ENCODE measurements at places on chromosomes 13 and 19.

DNA sequence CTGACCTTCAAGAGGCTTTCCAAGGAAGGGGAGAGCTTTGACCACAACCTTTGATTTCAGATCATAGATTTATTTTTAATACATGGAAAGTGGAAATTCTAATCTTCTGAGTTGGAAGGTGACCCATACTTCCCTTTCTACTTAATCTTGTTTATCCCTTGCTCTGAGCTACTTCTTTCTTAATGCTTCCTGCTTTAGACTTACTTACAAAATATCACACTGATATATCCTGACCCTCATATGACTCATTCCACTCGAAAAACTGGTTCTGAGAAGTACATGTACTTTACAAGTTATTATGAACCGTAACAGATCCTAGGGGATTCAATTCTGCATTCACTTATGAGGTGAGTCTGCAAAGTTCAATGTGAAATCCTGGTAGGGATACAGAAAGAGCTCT lies 76.2 kb upstream of the IRS2 start:
- no peak for DNase-seq

GRCh38 chr13:49464085-49464484 lies 20.0 kb downstream of the SETDB2 start:
- DNase-seq, result no peak

- DNase-seq, result no peak
Observed at GRCh38 chr19:45462174-45462573, 5.6 kb upstream of the FOSB start.

- DNase-seq, result no peak
Observed at GRCh38 chr19:45331411-45331810, 8.7 kb upstream of the CKM start.

GRCh38 chr13:101698400-101698799 lies 245.9 kb downstream of the ITGBL1 start:
- DNase-seq, result no peak

- peak; percentile 42 for DNase-seq
Observed at GRCh38 chr19:40549007-40549708, 27.5 kb upstream of the SHKBP1 start.

GRCh38 chr19:40718774-40719391 lies 2.0 kb downstream of the ITPKC start:
- peak; percentile 49 for DNase-seq

DNA sequence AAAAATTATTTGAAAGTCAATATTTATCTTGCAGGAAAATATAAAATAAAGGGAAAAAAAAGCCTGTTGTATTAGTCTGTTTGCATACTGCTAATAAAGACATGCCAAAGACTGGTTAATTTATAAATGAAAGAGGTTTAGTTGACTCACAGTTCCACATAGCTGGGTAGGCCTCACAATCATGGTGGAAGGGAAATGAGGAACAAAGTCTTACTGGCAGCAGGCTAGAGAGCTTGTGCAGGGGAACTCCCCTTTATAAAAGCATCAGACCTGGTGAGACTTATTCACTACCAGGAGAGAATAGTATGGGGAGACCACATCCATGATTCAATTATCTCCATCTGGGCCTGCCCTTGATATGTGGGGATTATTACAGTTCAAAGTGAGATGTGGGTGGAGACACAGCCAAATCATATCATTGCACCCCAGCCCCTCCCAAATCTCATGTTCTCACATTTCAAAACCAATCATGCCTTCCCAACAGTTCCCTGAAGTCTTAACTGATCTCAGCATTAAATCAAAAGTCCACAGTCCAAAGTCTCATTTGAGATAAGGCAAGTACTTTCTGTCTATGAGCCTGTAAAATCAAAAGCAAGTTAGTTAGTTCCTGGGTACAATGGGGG lies 1416.5 kb upstream of the SPRY2 start:
- DNase-seq, result no peak

- DNase-seq, result no peak
Observed at GRCh38 chr19:20287070-20287469, 120.1 kb downstream of the ZNF486 start.

GRCh38 chr19:29401712-29402421 lies 123.9 kb upstream of the VSTM2B start:
- no peak for DNase-seq

DNA sequence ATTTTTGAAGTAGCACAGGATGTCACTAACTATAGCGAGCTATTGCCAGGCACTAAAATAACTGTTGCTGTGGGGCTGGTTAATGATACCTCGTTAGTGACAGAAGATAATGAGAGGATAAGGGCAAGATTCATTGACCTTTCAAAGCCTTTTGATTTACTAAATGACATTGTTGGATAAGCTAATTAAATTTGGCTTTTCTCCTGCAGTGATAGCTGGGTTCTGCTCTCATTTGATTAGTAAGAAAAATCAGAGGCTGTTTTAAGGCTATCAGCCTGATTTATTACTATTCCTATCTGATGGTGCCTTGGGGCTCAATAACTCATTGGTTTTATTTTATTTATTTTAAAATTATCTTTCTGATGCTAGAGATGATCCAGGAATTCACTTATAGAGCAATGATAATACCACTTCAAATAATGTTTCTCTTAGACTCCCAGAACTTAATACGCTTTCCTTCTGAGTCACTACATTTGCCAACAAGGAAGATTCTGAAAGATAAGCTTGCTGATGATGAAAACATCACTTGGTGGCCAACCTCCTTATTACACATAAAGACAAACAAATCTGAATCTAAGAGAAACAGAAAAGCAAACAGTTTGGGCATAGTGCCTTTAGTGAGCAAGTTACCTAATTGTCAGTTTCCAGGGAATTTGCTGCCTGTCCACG lies 501.3 kb upstream of the ARGLU1 start:
- DNase-seq, result no peak

DNA sequence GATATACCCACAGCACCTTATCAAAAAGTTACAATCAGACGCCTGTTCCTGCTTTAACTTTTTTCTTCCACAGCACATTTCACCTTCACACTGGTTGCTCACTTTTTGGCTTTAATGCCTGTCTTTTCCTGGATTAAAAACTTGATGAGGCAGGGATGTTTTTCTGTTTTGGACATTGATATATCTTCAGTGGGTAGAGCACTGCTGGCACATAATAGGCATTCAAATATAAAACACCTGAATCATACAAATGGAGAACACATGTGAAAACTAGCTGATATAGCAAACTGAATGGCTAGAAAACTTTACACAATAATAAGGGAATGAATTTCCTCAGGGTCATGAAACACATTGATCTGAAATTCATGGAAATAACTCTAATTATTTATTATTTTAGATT lies 65.6 kb downstream of the STARD13 start:
- no peak for DNase-seq

DNA sequence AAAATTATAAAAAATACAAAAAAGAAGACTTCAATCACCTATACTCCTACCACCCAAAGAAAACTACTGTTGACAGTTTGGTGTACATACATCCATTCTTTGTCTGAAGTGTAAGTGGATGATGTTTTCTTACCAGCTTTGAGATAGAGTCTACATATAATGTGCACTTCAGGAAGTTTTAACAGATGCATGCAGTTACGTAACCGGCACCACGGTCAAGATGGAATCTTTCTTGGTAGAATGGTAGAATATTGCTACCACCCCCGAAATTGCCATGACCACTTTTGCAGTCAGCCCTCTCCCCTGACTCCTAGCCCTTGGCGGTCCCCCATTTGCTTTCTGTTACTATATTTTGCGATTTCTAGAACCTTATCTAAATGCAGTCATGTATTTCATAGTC lies 1.4 kb downstream of the CUL4A start:
- DNase-seq, result no peak

DNA sequence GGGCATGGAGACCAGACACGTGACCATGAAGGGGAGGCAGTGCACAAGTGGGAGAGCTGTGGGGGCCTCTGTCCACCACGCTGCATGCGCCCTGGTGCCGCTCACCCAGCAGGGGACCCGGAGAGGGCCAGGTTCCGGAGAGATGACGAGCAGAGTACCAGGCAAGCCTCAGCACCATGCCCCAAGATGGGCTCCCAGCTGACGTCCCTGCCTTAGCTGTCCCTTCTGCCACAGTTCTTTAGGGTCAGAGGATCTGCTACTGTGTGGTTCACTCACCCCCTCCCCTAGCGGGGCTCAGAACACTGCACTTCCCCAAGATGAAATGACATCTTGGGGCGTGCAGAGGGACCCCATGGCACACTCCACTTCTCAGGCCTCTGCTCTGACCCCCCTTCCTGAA lies 9.6 kb upstream of the PRKD2 start:
- no peak for DNase-seq

Measured in endothelial cell of umbilical vein (primary cell).